Fibroblast of skin of left quadriceps (primary cell): ENCODE measurements at places on chromosomes 4 and X.

DNA sequence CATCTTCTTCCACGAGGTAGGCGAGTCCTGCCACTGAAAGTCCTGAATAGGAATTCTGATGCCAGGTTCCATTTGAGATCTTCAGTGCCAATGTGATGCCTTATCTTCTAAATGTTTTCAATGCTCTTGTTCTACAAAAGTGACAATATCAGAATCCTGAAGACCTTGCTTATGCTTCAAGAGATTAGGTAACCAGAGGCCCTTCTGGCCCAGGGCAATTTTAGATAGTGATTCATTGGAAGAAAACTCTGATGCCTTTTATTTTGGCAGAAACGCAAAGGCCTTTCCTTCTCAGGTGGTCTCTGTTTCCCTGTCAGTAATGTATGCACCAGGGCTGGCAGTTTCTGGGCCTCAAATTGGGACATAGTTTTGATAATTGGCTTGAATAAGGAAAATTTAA lies 144.8 kb downstream of the CEP135 start:
- no peak for DNase-seq

- no peak for DNase-seq
Measured at GRCh38 chr4:162683659-162684370, 482.9 kb downstream of the NAF1 start.

GRCh38 chr4:157217708-157218107 lies 2.8 kb upstream of the GRIA2 start:
- DNase-seq: peak; percentile 2

- no peak for DNase-seq
Measured at GRCh38 chr4:139175646-139176301, 1.2 kb downstream of the ELF2 start.

DNA sequence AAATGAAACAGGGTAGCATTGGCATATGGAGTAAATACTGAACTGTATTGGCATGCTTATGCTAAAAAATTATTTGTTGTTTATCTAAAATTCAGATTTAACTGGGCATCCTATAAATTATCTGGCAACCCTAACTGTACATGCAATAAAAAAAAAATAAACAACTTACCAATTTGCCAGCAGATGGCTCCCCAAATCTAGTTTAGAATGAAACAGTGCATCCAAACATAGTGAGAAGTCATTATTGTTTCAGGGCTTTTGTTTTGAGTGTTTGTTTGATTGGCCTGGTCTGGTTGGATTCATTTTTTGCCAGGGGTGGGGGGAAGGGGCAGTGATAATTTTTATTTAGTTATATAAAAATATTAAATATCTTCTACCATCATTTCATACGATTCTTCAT lies 12.8 kb upstream of the NSUN7 start:
- DNase-seq: no peak

DNA sequence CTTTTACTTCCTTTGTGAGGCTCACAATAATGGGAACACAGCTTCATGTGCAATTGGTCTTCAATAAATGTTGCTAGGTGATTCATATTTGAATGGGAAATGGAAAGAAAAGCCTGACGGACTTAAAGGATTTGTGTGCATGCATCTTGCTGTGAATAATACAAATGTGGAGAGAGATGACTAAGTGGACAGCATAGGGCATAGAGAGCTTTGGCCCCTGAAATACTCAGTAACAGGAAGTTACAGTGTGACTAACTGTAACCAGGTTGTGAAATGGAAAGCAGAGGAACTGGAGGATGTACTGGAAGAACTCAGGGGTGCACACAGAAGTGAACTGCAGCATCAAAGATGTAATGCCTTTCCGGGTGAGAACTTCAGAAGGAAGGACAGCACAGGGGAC lies 206.7 kb downstream of the MGST2 start:
- peak; percentile 76 for DNase-seq

GRCh38 chrX:47587091-47587891 lies 5.1 kb downstream of the TIMP1 start:
- no peak for DNase-seq

DNA sequence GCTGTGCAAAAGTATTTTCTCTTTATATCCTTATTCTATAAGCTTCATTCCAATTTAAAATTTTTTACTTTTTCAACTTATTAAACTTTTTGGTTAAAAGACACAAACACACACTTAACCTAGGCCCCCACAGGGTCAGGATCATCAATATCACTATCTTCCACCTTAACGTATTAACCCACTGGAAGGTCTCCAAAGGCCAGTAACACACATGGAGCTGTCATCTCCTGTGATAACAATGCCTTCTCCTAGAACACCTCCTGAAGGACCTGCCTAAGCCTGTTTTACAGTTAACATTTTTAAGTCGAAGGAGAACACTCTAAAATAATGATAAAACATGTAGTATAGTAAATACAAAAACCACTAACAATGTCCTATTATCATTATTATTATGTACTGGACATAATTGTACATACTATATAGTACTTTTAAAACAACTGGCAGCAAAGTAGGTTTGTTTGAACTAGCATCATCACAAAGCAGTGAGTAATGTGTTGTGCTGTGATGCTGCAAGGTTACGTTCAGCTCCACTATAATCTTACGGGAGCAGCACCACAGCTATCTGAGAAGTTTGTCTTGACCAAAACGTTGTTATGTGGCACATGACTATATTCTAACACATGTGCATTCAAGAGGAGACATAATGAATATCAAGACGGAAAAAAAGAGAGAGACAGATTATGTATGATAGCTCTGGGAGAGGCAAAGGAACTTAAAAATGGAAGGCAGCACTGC lies 33.7 kb downstream of the DHX15 start:
- no peak for DNase-seq

GRCh38 chr4:111618908-111619307 lies 526.3 kb upstream of the FAM241A start:
- DNase-seq: no peak

DNA sequence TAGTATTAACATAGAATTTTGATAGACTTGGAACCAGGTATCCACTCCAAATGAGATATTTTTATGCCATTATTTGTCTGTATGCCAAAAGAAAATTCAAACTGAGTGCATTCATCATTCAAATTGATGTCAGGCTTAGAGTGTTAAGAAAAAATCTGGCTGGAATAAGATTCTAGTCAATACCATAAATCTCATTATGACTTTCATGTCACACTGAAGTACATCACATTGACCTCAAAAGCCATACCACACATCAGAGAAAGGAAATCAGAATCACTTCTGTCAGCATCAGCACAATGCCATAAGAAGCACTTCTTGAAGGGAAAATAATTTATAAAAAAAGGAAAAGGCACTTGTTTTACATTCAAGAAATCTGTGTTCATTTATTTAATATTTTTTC lies 119.0 kb upstream of the BMP3 start:
- DNase-seq: no peak

- no peak for DNase-seq
Measured at GRCh38 chrX:48736303-48736702, 25.2 kb upstream of the GLOD5 start.

DNA sequence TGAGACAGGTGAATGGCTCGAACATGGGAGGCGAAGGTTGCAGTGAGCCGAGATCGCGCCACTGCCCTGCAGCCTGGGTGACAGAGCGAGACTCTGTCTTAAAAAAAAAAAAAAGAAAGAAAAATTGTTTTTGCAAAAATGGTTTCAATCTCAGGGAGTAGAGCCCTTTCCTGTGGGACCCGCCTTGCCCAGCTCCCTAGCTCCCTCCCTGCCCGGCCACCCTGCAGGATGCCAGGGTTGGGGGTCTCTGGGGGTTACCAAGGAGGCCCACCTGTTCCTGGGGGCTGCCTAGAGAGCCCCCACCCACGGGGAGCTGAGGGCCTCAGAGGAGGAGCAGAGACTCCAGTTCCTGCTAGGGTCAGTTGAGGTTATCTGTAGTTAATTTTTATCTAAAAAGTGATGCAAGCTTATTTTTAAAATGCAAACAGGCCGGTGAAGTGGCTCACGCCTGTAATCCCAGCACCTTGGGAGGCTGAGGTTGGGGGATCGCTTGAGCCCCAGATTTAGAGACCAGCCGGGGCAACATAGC lies 18.7 kb upstream of the PLCXD1 start:
- DNase-seq: no peak

DNA sequence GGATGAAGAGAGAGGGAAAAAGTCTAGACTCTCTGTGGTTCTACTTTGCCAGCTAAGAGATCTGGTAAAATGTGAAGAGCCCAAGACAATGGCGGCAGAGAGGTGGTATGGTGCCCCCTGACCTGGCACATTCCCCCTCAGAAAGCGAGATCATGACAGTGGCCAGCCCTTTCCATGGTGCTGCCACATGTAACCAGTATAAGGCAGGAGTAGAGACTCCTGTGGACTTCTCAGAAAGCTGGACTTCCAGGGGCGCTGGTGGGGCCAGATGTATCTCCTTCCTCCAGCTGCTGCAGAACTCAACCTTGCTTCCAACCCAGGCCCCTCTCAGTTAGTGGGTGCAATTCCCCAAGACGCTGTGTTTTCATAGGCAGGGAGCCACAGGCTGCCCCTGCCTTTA lies 9.6 kb downstream of the CTAG1A start:
- DNase-seq: no peak

DNA sequence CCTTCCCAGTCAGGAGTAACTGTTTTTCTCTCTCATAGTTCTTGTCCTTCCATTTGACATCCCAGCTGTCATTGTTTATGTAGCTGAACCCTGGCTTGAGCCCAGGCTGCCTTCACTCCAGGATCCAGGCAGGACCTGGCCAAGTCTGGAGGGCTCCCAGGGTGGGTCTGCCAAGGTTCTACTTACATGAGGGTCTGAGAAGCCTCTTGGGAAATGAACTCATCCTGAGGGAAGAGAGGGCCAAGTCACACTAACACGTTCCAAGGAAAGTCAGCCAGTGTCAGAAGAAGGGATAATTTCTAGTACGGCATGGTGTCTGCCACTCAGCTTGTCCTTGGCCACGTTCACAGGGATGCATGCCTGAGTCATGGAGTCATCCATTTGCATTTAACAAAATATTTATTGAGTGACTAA lies 54.8 kb upstream of the SRD5A3 start:
- DNase-seq: no peak

DNA sequence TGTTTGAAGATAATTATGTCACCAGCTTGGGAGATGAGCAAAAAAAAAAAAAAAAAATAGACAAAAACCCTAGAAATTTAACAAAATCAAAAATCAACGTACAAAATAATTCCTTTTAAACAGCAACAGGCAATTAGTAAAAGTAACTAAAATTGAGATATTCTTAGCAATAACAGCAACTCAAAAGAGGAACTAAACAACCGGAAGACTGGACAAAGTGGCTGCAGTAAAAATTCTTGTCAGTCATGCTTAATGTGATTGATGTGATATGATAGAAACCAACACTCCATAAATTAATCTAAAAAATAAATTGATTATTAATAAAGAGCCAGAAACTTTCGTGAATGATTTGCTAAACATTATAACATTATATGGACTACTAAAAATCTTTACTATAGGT lies 1534.6 kb upstream of the AGA start:
- no peak for DNase-seq

GRCh38 chr4:3657902-3658529 lies 108.2 kb upstream of the ADRA2C start:
- DNase-seq: no peak

DNA sequence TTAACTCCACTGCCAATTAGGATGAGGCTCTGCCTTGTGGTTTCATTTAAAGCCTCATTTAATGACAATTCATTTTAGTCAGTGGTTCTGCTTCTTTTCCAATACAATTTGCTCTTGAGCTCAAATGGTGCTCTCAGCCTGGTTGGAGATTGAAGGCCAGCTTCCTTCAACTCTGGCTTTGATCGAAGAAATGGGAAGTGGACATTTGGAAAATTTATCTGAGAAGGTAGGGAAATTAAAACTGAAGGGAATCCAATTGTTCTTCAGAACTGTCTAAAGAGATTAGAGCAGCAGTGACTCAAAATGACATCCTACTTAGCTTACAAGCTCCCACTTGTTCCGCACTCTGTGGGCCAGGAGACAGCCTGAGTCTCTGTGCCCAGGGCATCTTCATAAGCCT lies 206.8 kb downstream of the SMARCA1 start:
- DNase-seq: no peak

DNA sequence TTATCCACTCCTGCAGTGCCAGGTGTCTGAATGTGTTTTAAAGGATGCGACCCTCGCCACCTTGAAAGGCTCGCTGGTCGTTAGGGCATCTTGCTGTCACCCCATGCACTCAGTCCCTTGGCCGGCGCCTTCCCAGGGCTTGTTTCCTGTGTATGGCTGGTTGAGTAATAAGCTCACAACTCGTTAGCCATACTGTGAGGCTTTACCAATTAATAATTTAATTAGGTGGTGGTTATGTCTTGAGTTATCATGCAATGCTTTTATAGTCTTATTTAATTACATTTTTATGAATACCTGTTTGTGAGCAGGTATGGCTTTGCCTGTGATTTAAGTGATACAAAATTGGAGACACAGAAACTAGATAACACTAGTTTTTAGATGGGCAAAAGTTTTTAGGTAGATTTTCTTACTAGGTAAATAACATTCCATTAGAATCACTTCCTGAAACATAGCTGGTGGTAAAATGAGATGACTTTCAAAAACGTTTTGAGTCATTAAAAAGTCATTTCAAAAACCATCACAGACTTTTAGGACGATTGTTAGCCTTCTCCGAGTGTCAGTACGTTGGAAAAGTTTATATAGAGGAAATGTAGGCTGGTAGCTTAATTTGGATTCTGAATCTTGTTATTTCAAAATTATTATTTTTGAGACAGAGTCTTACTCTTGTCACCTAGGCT lies 18.2 kb downstream of the PTTG2 start:
- DNase-seq: no peak

- DNase-seq: no peak
Measured at GRCh38 chr4:75673959-75674328, 733 bp upstream of the G3BP2 start.

- DNase-seq: no peak
Measured at GRCh38 chr4:100082852-100083251, 107.4 kb downstream of the DDIT4L start.

DNA sequence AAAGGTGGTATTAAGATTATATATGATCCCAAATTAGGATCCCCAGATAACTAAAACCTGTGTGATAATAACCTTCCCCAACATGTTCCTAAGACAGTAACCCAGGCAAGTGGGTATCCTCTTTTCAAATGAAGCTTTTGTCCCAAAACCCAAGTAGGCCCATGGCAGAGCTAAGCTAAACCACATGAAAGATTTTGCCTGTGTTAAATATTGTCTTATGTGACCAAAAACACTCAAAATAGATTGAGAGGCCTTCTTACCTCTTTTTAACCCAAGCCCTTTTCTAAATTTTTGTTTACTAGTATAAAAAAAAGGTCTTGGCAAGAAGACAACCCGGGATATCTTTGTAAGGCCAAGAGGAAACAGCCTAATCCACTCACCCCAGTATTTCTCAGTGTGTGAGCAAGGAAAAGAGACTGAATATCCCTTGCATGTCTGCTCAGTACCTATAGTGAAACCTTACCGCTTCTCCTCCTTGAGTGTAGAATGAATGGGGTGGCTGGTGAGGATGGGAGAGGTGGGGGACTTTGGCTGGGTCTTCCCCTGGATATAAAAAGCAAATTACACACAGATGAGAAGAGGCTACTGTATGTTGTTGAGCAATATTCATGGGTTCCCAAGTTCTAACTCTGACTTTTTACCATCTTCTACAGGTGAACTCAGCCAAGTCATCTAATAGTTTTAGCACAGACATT lies 188.8 kb upstream of the BMP3 start:
- no peak for DNase-seq
